Adrenal gland (tissue), 19 donors: ENCODE measurements at places on chromosomes 6 and 20. TPM values are rescaled to one million over a fixed set of nuclear protein-coding genes. Genes with fewer than 3 reads are reported as not detected.

The FAM217A gene
- total RNA-seq, result 0.17 TPM

The BTN1A1 gene
- total RNA-seq, result not detected

The RNF5 gene
- 97.7 TPM for total RNA-seq

The ADGRF5 gene
- total RNA-seq, result 38.9 TPM

The SSTR4 gene
- total RNA-seq, result not detected

The TREML2 gene
- total RNA-seq, result not detected

The COL21A1 gene
- 0.26 TPM for total RNA-seq

The SLC22A7 gene
- total RNA-seq, result not detected

The GPX5 gene
- total RNA-seq, result not detected

The SLC12A5 gene
- total RNA-seq, result 17.3 TPM

The PKIB gene
- total RNA-seq, result 5.2 TPM

The BHLHE23 gene
- not detected for total RNA-seq

The LIN28B gene
- not detected for total RNA-seq

The TBPL1 gene
- total RNA-seq, result 7.4 TPM

The TULP1 gene
- not detected for total RNA-seq

The PGBD1 gene
- total RNA-seq, result 2.8 TPM

The PTK6 gene
- total RNA-seq, result not detected

The SLC4A11 gene
- total RNA-seq, result 9.8 TPM

The MOG gene
- total RNA-seq, result not detected

The ELOVL2 gene
- total RNA-seq, result 1.8 TPM

DNA sequence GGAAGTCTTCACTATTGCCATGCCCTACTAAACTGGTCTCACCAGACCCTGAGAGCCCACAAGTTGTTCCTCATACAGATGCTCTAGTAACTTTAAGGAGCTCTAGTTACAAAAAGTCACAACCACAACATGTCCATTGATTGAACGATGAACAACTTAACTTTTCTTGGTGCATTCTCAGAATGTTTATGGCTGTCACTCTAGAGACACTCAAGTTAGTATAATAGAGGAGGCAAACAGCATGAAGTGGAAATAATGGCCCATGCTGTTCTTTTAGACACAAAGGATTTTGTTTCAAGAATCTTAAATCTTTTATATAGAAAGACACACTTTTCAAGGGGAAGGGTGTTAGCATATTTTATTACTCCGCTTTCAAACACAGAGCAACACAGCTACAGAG lies 934.4 kb downstream of the HACE1 start:
- no peak for DNase-seq

GRCh38 chr6:159463119-159463829 lies 229.8 kb downstream of the SOD2 start:
- no peak for DNase-seq

DNA sequence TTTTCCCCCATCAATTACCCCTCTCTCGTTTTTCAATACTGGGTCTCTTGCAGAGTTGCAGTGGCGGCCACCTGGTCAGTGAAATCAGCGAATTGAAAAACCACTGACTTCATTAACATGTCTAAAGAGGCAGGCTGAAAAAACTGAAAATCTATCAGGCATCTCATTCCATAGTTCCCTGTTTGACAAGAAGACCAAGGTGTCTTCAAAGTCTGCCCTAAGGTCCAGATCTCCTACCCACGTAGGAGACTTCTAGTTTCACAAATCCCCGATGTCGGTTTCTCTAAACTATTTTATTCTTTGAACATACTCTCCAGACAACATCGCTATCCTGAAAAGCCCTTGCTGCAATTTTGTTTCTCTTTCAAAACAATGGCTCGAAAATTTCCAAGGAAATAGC lies 796 bp upstream of the TUBB start:
- DNase-seq, result no peak

DNA sequence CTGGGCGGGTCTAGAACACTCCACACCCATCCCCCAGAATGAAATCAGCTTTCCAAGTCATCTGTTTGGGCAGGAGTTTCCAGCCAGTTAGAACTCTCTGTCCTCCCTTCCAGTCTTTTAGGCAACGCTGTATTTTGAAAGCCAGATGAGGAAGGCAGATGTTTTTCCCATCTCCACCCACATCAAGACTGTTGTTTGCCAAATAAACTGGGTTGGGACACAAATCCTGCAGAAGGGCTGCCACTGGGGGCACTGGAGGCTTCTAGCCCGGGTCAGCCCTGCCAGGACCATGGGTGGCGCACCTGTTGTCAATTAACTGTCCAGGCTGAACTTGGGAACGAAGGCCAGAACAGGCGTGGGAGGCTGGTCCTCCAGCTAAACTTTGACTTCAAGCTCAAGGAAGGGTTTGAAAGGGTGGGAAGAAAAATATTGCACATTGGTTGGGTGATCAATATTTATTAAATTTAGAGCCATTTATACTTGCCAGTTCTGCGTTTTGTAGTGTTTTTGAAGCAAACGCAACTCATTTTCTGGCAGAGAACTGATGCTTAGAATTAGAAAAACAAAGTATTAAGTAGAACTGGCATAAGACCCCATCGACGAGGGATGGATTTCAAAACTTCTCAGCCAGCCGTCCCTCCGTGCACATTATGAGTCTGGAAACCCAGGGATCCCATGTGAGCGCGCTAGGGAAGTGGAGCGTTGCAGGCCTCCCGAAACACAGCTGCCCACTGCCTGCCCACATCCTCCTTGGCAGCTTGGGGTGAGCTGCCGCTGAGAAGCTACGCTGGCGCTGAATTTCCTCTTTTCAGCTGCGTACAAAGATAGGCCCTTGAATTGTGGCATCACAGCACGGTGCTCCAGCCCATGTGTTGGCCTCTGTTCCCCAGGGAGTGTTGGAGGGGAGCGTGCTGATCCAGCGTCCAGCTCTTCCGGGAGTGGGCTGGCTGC lies 297.4 kb downstream of the QKI start:
- peak; percentile 58 for DNase-seq

DNA sequence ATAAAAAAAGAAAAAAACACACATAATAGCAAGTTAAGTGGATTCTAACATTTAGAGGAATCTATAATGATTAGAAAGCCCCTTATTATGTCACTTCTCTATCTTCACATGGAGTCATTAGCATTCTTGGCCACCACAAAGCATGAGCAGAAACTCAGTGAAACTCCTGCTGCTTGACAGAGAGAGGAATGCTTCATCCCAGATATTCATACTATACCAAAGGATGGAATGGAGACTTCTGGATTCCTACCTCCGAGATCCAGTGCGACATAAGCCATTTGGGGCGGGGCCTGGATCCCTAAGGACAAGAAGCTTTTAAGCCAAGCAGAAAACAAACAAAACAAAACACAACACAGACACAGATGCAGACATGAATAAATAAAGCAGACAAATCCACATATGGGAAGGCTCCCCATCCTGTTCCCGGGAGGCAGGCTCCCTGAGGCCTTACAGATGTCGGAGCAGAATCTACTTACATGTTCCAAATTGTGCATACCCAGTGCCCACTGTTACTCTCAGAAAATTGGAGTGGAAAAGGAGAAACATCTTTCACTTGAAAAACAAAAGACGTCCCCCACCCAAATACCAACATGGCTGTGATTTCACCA lies 727.3 kb downstream of the MAFB start:
- DNase-seq, result no peak

GRCh38 chr6:150418827-150419594 lies 50.2 kb downstream of the IYD start:
- DNase-seq, result peak; percentile 58

DNA sequence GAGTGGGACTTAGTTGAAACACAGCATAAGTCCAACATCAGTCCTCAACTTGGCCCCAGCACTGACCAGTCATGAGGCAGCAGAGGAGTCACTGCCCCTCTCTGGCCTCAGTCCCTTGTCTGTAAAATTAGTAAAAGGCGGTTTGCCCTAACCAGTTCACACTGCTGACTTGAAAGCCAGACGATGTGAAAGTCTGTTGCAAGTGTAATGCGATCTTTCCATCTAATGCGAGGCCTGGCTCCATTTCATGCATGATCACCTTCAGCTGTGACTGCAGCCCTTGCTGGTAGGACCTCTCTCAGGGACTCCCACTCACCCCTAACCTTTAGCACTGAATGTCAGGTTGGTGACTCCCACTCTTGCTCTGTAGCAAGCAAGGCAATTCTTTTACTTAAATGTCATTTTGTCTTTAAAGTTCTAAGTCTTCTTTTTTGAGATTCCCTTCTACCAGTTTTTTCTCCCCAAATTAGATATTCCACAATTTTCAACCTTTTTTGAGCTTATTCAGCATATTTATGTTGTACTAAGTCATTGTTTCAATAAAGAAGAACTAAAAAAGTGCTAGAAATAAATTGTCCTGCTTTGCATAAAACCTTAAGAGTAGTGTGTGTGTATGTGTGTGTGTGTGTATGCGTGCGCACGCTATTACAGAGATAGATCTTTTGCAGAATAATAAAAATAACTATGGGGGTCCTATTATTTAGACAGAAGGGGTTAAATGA lies 245.5 kb downstream of the PACRG start:
- no peak for DNase-seq

GRCh38 chr20:32411955-32412706 lies 54.0 kb downstream of the ASXL1 start:
- DNase-seq, result no peak

DNA sequence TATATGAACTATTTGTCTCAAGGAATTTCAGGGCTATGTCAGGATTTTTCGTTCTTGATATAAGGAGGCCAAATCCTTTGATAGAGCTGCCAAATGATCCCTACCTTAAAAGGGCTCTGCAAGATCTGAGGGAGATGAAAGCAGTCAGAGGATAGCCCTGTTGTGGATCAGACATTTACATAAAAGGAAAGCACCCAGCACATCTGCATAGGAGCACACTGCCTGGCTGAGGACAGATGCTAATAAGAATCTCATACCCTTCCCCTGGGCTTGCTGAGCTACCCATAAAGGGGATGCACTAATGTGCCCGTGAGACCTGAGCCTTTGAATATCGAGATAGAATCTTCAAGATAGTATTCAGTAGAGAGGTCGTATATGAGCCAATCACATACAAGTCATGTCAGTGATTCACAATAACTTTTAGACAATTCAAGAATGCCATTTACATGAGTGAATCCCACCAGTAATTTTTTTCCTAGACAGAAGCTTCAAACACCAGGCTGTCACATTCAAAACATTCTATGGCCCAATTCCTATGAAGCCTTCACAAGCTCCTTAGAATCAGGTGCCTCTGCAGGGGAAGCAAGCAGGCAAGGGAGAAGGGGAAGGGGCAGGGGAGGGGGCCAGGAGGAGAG lies 71.1 kb downstream of the STMND1 start:
- no peak for DNase-seq

GRCh38 chr20:31637660-31638059 lies at the start of gene COX4I2:
TSS of gene COX4I2 (plus strand) at chr20:31637912. CDS start at chr20:31639018, 1,106 bp downstream.
- no peak for DNase-seq

- no peak for DNase-seq
Measured at GRCh38 chr20:19021406-19022117, 190.9 kb upstream of the SLC24A3 start.

DNA sequence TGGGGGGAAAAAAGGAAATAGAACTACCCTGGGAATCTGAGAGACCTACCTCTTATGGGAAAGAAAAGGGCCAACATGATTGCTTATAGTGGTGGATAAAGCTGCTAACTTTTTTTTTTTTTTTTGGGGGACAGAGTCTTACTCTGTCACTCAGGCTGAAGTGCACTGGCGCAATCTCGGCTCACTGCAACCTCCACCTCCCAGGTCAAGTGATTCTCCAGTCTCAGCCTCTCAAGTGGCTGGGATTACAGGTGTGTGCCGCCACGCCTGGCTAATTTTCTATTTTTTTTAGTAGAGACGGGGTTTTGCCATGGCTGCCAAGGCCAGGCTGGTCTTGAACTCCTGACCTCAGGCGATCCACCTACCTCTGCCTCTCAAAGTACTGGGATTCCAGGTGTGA lies 39.5 kb upstream of the TBC1D22B start:
- no peak for DNase-seq

DNA sequence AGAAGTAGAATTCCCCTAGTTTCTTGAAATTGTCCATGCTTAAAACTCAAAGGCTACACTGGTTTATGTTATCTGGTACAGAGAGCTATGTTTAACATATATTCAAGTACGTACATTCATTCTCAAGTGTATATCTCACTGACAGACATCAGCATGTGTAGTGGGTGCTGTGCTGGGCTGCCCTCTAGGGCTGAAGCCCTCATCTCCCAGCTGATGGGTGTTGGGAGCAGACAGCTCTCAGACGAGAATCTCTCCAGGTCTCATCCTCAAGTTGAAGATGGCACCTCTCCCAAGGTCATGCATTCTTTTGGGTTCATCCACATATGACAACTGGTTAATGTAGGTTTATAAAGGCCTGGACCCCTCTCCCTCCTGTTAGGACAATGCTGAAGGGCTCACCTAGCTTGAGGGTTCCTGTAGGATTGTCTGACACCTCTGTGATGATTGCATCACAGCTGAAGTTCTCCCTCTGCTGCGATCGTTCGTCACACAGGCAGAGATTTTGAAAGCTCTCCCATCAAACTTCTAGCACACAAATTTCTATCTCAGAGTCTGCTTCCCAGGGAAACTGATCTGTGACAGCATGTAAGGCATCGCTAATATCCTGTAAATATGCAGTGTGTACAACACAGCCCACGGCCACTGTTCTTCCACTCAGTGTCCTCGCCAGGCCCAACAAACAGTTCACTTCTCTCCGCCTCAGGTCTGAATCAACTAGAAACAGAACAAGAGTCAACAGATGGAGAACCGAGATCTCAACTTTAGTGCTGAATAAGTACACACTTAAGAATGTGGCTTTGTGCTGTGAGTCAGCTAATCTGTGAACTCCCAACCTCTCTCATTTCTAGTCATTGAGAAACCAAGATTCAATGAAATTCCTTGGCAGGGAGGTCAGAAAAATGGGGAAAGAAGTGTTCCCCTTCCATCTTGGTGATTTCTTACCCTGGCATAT lies 43.2 kb downstream of the PREP start:
- DNase-seq, result no peak

DNA sequence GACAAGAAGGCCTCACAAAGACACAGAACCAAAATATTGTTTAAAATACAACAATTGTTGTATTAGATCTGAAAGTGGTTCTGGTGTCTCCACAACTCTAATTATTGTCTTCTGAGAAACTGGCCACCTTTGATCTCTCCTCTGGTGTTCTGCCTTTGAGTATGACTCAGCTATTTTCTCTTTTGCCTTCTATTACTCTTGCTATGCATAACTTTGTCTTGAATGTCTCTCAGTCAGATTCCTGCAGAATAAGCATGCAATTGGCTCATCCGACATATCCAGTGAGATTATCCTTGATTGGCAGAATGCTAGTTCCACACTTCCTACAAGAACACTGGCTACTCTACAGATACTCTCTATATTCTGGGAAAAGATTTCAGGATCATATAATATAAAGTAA lies 14.3 kb upstream of the EPM2A start:
- no peak for DNase-seq

- no peak for DNase-seq
Measured at GRCh38 chr20:61253640-61254511, 1.8 kb downstream of the CDH4 start.

GRCh38 chr6:19432966-19433498 lies 404.1 kb upstream of the ID4 start:
- DNase-seq, result no peak
